GM12865 (cell line): ENCODE measurements at places on chromosomes 5 and 9.
A peak's percentile ranks its signal among the peaks of the same experiment; 100 is the strongest.

DNA sequence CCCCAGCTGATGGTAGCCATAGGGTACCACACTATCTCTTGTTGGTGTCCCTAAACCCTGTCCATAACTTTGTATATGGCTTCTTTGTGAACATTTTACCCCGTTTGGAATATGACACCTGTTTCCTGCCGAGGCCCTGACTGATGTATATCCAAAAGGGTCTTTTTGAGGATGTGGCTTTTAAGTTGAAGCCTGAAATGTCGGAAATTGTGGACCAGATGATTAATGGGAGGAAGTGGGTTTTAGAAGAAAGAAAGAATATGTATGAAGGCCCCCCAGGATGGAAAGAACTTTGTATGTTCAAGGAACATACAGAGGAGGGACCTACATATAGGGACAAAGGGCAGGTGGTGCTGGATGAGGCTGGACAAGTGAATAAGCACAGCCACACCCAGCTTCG is 16.7 kb upstream of the TNFSF8 start:
- no peak for DNase-seq

GRCh38 chr5:136309932-136310598 is 55.3 kb downstream of the TRPC7 start:
- peak; percentile 68 for DNase-seq

DNA sequence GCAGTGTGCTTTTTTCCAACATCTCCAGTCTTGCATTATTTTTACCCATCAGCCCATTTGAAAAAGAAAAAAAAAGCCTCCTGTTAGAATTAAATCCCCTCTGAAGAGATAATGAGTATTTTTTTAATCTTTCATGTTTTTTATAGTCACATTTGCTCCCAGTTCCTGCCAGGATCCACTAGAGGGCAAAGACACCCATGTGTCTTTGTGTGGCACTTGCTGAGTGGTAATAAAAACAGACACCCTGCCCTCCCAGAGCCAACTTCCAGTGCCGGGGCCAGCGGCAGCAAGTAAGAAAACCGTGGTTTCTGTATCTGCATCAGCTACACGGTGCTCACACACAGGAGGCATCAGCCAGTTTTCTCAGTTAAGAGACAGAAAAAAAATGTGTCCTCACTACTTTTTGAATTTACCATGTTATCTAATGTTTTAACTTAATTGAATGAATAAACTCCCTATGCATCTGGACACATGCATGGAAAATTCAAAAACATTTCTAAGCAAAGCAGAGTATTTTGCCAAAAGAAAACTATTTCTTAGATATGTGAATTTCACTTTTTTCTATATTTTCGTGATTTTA is 70.2 kb upstream of the PLEKHG4B start:
- no peak for DNase-seq

GRCh38 chr5:142617416-142618129 is 68.3 kb downstream of the FGF1 start:
- peak; percentile 35 for DNase-seq

GRCh38 chr5:34842554-34842953 is 3.6 kb downstream of the TTC23L start:
- no peak for DNase-seq

- peak; percentile 66 for DNase-seq
Measured at GRCh38 chr5:123671042-123671441, 159.1 kb downstream of the CSNK1G3 start.

DNA sequence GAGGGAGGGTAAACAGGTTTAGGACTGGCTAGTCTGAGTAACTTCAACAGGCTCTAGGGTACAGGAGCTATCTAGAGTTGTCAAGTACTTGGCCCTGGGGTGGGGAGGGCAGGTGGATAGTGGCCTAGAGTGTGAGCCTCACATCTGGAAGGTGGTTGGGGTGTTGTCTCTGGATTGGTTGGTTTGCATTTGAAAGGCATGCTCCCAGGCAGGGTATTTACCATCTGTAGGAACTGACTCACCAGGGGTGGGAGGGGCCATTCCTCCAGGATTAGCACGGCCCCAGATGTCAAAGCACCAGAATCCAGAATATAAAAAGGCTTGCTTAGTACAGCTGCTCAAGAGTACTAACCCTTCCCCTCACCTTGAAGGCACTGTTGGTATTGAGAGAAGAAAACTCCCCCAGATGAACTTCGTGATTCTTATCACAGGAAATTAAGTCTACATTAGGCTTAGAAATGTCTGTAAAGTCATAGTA is 193.3 kb downstream of the NTRK2 start:
- no peak for DNase-seq

DNA sequence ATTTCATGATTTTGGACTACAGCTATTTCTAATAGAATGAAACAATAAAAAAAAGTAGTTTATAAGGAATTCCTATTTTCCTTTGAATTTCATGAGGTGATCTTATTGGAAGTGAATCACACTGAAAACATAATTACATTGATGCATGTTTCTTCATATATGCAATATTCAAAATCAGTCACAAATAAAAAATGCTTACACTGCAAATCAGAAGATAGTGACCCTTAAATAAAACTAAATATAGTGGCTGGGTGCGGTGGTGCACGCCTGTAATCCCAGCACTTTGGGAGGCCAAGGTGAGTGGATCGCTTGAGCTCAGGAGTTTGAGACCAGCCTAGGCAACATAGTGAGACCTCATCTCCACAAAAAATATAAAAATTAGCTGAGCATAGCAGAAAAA is 79.5 kb downstream of the CDC14B start:
- no peak for DNase-seq

DNA sequence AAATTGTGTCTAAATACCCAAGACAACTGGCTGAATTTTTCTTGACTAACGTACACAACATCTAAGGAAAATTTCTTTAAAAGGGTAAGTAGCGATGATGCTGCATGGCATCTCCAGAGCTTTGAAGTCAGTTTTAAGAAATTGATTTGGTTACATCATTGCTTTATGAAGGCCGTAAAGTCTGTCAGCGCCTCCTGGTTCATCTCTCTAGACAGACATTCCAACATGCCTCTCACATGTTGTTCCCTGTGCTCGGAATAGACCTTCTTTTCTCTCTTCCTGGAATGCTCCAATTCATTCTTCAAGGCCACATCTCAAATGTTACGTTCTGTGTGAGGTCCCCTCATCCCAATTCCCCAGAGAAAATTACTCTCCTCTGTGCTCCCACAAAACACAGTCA is 108.7 kb upstream of the SSBP2 start:
- DNase-seq = no peak

DNA sequence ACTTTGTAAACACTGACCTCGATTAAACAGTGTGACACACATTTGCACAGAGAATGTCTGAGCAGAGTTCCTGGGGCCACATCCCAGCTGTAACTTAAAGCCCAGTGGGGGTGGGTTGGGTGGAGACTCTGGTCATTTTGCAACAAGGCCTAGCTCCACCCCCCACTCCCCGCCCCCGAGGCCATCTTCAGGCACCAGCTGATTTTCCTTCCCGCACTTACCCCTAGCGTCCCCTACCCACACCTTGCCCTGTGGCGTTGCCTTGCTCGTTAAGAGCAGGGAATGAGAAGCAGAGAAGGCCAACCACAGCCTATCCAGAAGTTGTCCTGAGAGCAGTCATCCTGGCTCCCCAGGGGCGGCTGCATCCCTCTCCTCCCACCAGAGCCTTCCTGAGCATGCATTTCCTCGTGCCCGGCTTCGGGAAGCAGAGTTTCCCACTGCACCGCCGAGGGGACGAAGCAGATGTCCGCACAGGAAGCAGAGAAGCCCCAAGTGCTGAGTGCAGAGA is 101.7 kb upstream of the SARDH start:
- no peak for DNase-seq
